ENCODE measurements at places on chromosomes 1 and 21. TPM values are rescaled to one million over a fixed set of nuclear protein-coding genes. Genes with fewer than 3 reads are reported as not detected.

SHISA4 gene
- not detected for total RNA-seq

DNA sequence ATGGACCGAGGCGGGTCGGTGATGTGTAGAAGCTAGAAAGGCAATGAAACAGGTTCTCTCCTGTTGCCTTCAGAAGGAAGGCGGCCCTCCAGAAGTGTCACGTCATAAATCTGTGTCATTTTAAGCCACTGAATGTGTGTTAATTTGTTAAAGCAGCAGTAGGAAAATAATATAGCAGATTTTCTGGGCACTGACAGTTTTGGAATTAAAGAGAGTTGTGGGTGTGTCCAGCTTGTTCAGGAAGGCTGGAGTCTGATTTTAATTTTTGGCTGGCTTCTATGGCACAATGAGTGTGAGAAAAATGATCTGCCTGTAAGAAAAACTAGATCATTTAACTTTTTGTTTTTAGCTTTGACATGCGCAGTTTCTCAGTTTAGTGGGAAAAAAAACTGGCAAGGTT, 177.3 kb downstream of the EDEM3 start:
- H3K4me1 ChIP-seq: no peaks in the 10 kb centered on the region
- no peak overlapping the region for H3K27ac ChIP-seq
- no peaks in the 10 kb centered on the region for H3K36me3 ChIP-seq
- H3K4me3 ChIP-seq: no peak overlapping the region
- no peaks in the 10 kb centered on the region for H3K27me3 ChIP-seq
- no peak for DNase-seq

DNA sequence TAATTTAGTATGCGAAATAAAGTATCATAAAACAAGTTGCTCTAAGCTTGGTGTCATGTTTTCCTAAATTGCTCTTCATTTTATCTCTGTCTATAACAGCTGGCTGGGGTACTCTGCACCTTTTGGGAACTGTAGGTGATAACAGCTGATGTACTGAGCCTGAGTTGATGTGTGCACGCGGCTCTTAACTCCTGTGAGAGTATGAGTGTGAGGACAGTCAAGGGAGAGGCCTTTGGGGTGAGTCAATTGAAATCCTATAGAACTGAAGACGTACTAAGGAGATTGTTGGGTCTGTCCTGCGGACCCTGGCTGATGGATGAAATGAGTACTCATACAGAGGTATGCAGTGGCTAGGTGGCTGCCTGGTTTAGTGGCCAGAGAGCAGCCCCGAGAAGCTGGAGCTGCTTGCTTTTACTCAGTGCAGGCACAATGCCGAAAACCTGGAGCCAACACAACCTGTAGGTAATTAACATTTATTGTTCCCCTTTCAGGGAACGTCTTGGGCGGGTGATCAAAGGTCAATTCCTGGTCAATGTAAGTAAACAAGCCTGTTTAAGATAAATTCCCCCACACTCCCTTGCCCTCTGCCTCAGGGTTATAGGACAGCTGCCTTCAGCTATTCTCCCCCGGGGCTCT, 188.5 kb downstream of the PRDM2 start:
- peaks cover 2% of the 10 kb centered on the region for H3K4me1 ChIP-seq
- H3K4me3 ChIP-seq: no peak overlapping the region
- no peak for DNase-seq
- peaks cover 8% of the 10 kb centered on the region for H3K27me3 ChIP-seq

GRCh38 chr1:40648928-40649591, 16.4 kb downstream of the RIMS3 start:
- DNase-seq: no peak
- peaks cover 16% of the 10 kb centered on the region for H3K27me3 ChIP-seq
- peaks cover 5% of the 10 kb centered on the region for H3K4me1 ChIP-seq
- H3K27ac ChIP-seq: no peak overlapping the region
- H3K4me3 ChIP-seq: no peak overlapping the region
